ENCODE measurements at places on chromosomes 12 and 14. TPM values are rescaled to one million over a fixed set of nuclear protein-coding genes. Genes with fewer than 3 reads are reported as not detected.

- no peak for DNase-seq
These were observed 11.2 kb upstream of the PRPH start for GRCh38 chr12:49283541-49284429.

DNA sequence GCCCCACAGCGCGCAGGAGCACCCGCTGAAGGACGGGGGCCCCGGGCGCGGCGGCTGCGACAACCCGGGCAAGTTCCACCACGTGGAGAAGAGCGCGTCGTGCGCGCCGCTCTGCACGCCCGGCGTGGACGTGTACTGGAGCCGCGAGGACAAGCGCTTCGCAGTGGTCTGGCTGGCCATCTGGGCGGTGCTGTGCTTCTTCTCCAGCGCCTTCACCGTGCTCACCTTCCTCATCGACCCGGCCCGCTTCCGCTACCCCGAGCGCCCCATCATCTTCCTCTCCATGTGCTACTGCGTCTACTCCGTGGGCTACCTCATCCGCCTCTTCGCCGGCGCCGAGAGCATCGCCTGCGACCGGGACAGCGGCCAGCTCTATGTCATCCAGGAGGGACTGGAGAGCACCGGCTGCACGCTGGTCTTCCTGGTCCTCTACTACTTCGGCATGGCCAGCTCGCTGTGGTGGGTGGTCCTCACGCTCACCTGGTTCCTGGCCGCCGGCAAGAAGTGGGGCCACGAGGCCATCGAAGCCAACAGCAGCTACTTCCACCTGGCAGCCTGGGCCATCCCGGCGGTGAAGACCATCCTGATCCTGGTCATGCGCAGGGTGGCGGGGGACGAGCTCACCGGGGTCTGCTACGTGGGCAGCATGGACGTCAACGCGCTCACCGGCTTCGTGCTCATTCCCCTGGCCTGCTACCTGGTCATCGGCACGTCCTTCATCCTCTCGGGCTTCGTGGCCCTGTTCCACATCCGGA is 1.4 kb downstream of the FZD10 start:
- no peak for DNase-seq

- no peak for DNase-seq
These were observed 30.9 kb downstream of the SLC2A3 start for GRCh38 chr12:7905071-7905470.

- DNase-seq, result no peak
These were observed 2.0 kb upstream of the SLC2A3 start for GRCh38 chr12:7937833-7938506.

DNA sequence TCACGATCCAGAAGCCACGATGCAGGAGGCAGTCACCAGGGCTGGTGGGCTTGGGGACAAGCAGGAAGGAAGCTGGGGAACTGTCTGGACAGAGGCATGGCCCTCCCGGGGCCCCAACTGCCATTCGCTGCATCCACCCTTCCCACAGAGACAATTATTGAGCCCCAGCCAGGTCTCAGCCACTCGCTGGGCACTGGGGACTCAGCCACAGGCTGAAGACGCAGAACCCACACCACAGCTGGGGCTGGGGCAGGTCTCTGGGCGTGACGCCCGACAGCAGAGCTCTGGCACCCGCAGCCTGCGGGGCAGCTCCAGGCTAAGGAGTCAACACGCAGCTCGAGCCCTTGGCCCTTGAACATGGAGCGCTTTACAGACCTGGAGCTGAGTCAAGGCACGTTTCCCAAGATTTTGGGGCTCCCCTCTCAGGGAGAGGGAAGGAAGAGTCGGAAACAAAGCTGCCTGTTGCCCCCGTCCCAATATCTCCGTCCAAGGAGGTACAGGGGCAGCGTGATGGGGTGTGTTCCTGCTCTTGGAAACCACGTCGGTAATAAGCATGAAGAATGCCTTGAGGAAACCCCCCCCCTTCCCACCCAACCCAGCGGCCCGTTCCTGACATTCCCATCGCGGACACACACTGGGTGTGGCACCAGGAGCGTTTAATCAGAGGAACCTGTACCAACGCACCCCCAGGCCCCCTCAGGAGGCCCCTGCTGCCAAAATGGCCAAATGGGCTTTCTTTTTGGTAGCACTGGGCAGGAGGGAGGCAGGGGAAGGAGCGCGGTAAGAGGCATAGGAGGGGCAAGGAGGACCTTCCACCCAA is 6.7 kb downstream of the RIMBP2 start:
- DNase-seq, result no peak

DNA sequence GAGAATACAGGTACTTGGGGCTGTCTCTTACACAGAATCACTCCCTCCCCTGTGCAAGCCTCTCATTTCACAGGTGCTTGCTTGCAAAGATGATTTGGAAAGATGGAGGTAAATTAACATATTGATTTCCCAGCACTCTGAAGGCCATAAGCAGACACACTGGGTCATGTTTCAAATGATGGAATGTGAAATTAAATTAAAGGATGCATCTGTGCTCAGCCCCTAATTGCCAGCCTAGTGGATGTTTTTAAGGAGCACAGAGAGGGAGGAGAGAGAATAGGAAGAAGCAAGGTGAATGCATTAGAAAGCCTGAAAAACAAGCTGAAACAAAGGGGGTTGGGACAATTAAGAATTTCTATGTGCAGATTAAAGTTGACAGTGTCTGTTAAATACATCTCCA is 96.1 kb upstream of the GRIP1 start:
- DNase-seq, result no peak

WBP11 gene
- 19.9 TPM for total RNA-seq

- DNase-seq, result no peak
These were observed 185.8 kb downstream of the SLC15A4 start for GRCh38 chr12:128637642-128638606.

DNA sequence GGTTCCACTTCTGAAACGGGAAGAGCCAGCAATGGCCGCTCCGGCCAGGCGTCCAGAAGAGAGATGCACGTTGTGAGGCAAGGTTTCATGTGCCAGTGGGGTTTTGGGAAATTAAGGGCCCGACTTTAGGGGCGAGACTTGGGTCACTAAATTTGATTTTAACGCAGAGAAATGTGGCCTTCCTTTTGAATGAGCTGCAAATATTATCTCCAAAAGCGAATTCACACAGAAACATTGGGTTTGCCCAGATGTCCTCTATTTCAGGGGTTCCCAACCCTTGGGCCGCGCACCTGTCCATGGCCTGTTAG is 2.3 kb upstream of the RNASE4 start:
- no peak for DNase-seq

DNA sequence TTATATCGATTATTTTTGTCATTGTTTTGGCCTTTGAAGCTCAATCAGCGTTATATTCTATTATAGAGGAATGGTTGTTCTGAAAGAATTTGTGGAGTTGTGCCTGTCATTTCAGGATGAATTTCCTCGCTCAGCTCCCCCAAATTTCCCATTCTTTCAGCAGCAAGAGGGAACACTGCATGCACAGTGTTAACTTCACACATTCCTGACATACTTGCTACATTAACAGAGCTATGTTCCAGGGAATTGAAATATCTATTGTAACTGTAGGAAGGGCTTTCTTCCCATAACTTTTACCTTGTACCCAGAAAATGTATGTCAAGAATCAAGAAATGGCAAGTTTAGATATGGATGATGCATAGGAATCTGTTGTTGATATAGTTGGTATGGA is 379.0 kb downstream of the LRIG3 start:
- DNase-seq, result no peak

CD163L1 gene
- 0.24 TPM for total RNA-seq

GRCh38 chr12:13386323-13387039 is 190.0 kb downstream of the EMP1 start:
- no peak for DNase-seq

GRCh38 chr12:80156306-80156705 is 57.0 kb downstream of the OTOGL start:
- DNase-seq, result no peak

PPP1R36 gene
- total RNA-seq, result 0.31 TPM

- no peak for DNase-seq
These were observed 52.4 kb downstream of the DICER1 start for GRCh38 chr14:95104911-95105310.

DNA sequence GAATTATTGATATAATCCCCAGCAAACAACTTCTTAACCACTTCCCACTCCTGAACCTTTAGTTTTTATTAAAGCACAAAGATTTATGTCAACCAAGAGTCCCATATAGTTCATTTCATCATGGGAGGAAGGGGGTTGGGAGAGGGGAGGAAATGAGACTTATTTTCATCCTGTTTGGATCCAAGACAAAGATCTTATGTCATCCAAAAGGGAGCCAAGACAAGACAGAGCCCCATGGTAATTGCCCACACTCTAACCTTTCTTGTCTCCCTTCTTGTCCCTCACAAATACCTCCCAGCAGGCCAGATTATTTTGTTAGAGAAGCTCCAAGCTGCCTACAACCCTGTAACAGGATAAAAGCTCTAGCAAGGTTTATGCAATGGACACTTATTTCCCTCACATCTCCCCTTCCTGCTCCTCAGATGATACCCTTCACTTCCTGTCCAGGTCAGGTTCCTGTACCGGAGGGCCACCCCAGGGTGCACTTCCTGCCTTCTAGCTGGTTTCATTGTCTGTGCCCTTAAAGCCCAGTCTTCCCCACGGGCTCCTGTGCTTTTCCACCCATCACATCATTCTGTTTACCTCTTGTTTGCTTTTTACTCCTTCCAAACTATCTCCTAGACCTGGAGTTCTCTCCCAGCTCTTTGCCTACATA is 123.7 kb upstream of the MDM1 start:
- DNase-seq, result no peak

- DNase-seq, result no peak
These were observed 275.4 kb downstream of the TRHDE start for GRCh38 chr12:72547573-72547972.

DNA sequence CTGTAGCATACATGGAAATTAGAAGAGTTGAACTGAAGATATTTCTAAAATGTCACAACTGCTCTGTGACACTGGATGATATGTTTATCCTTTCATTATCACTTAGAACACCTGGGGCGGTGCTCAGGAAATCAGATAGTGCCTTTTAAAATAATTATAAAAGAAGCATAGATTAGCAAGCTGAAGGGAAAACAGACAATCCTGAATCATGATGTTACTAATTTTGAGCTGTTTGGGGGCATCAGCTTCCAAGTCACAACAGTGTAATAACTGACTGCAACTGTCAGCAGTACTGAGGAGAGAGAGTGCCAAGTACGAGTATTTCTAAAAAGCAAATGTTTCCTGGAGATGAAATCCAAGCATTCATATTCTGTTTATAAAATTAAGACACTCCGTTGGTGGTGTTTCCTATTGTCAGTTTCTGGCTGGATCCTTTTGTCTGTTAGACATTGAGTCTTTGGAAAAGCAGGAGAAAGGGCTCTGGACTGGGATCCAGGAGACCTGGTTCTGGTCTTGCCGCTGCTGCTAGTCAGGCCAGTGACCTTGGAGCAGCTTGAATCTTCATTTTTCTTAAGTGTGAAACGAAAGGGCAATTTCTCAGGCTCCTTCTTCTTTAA is 380.1 kb downstream of the EGLN3 start:
- no peak for DNase-seq

GRCh38 chr14:104970231-104971068 is 7.7 kb downstream of the AHNAK2 start:
- peak; percentile 87 for DNase-seq

DNA sequence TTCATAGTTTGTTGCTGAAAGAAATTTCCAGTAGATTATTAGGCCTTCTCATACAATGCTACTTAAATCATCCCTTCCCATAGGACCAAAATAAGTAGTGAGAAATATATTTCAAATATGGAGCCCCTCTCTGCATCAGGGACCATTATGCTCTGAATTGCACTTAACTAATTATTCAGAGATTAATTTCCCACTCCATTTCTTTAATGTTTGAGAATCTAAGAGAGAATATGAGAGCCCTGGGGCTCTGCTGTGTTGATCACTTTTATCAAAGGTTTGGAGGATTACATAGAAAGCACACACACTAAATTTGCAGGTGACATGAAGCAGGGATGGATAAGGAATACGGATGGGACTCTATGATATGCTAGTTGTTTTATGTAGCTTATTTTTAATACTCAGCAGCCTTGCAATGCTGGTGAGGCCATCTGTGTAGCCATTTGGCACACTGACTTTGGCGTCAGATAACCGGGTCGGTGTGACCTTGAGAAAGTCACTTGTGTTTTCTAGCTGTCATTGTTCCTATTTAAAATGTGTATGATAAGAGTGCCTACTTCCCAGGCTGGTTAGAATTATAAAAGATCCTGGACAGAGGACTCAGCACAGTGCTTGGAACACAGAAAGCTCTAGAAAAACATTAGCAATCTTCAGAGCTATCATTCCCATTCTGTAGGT is 49.9 kb upstream of the FBXO21 start:
- DNase-seq, result no peak

DNA sequence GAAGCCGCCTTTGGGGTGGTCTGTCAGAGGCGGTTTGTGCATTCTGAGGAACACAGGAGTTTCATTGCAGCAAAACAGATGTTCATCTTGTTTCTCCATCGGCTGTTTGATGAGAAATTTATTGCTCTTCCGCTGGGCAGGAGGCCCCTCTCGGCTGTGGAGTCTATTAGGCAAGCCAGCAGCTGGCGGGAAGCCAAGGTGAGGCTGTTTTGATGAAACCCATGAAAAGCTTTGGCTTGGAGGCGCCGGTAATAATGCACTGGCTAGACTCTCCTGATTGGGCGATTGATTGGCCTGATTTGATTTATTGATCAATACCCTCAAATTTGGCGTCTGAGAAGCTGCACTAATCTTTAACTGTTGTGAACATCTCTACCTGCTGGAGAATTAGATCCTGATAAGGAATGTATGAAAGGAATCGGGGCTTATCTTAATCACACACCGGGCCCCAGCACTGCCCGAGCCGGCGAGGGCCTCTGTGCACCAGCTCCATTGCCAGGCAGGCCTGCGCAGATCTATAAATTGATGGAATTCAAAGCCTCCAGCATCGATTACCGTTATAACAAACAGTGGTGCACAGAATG is 187.7 kb downstream of the PHETA1 start:
- DNase-seq, result peak; percentile 64

DNA sequence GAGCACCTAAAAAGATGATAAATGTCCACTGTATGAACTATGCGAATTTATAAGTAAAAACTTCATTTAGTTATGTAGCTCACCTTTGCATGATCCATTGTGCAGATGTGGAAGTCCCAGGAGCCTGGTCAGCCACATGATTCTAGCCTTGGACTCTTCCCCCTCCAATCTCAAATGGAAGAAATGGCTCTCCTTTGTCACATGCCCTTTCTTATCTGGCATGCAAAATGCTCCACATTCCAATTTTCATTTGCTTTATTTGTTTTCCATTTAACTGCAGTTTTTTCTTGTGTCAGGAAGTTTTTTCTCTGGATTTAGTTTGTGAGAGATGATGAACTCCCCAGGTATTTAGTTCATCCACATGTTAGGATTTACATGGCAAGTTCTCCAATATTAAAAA is 73.8 kb downstream of the DYRK2 start:
- DNase-seq, result no peak

ACRBP gene
- total RNA-seq, result not detected

DNA sequence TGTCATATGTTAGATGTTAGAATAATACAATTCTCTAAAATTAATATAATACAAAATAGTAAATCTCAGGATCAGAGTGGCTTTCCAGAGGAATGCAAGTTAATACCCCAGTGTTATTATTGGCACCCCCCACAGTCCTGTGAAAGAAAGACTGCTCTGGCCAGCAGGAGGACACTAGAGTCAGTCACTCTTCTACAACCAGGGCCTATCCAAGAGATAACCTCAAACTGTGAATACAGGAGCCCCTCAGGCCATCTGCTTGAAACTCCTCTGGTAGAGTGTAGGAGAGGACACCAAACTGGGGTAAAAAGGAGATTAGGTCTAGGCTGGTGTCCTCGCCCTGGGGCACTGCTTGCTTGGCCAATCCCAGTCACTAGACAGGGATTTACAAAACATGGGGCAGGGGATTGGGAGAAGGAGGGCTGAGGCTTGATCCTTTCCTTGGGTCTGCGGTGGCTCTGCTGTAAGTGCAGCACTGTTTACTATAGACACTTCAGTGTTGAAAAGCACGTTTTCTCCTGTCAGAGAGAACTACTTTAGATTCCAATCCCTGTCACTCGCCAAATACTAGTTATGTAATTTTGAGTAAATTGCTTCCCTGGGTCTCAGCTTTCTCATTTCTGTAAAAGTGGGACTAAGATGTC is 44.5 kb upstream of the PTPRR start:
- no peak for DNase-seq
